ENCODE measurements at places on chromosomes 7 and 10.

DNA sequence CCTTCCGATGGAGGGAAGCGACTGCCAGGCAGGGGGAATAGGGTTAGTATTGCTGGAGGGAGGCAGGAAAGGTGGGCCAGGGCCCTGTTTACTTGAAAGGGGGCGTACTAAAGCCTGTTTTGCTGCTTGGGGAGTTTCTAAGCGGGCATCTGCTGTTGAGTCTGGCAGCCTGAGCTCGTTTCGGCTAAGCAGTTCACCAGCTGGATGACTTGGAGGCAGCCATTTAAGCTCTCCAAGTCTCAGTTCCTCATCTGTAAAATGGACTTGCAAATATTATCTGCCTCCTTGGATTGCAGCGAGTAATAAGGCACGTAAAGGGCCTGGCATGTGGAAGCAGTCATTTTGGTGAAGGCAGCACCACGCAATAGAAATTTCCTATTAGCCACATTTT is 44.0 kb downstream of the LDB3 start:
- H3K4me1 ChIP-seq, result peaks cover 17% of the 10 kb centered on the region
- no peaks in the 10 kb centered on the region for H3K36me3 ChIP-seq
- peak overlapping the region; percentile 67 for H3K4me3 ChIP-seq
- H3K27ac ChIP-seq, result peak overlapping the region; percentile 72
- no peak for DNase-seq
- H3K27me3 ChIP-seq, result no peaks in the 10 kb centered on the region

- H3K4me3 ChIP-seq, result no peak overlapping the region
- DNase-seq, result no peak
- no peaks in the 10 kb centered on the region for H3K4me1 ChIP-seq
- H3K36me3 ChIP-seq, result no peaks in the 10 kb centered on the region
These were observed 128.5 kb downstream of the INHBA start for GRCh38 chr7:41574377-41574776.

DNA sequence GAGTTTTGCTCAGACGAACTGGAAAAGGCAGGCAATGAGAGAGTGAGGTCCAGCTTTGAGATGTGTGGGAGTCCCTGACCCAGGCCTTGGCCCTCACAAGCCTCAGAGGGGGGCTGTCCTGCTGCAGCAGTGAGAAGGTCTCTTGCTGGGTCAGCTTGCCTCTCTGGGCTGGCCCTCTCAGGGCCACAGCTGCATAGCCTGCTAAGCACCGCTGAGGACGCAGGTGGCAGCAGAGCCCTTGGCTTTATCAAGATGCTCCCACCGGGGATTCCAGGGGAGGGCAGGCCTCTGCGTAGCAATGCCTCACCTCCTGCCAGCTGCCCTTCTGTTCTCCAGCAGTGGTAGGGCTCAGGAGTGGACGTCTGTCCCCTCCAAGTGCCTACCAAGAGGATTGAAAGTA is 128.7 kb downstream of the COBL start:
- no peaks in the 10 kb centered on the region for H3K36me3 ChIP-seq
- H3K4me1 ChIP-seq, result no peaks in the 10 kb centered on the region
- no peak for DNase-seq
- no peak overlapping the region for H3K27ac ChIP-seq

DNA sequence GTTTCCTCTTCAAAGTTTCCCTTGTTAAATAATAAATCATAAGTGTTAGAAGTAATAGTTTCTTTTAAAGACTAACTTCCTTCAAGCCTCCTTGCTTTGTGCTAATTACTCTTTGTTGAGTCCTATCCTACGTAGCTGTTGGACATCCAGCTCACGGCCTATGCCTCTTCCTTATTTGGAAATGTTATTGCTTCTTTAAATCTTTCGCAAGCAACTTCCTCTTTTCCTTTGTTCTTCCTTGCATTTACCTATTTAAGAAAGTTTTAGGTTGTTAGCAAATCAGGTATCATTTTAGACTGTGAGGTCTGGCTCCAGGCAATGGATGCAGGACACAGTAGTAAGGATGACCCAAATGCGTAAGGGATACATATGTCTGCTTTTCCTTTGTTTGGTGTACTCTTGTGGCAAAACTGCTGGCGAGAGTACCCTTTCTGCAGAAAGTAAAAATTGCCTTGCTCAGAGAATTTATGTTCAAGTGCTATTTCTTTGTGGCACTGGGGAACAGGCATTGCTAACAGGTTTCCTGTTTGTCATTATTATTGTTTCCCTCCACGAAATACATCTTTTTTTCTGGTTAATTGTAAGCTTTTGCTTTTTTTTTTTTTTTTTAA is 110.5 kb downstream of the DYNC2I1 start:
- H3K27ac ChIP-seq, result no peak overlapping the region
- H3K4me1 ChIP-seq, result no peaks in the 10 kb centered on the region
- H3K27me3 ChIP-seq, result no peaks in the 10 kb centered on the region

- no peak overlapping the region for H3K27ac ChIP-seq
- no peaks in the 10 kb centered on the region for H3K27me3 ChIP-seq
- H3K4me1 ChIP-seq, result peaks cover 43% of the 10 kb centered on the region
These were observed 68.4 kb upstream of the ADO start for GRCh38 chr10:62736168-62736546.

GRCh38 chr7:149415391-149416071 is 45.3 kb downstream of the ZNF777 start:
- H3K27ac ChIP-seq, result no peak overlapping the region
- no peak for DNase-seq
- H3K27me3 ChIP-seq, result peaks cover 16% of the 10 kb centered on the region
- H3K36me3 ChIP-seq, result no peaks in the 10 kb centered on the region
- no peaks in the 10 kb centered on the region for H3K4me1 ChIP-seq

DNA sequence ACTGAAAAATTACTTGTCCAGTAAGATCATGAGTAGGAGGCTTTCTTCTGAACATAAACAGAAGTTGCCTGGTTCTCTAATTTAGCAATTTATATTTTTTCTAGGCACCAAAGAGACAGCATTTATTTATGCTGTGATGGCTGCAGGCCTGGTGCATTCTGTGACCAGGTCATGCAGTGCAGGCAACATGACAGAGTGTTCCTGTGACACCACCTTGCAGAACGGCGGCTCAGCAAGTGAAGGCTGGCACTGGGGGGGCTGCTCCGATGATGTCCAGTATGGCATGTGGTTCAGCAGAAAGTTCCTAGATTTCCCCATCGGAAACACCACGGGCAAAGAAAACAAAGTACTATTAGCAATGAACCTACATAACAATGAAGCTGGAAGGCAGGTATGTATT is 2.8 kb downstream of the WNT16 start:
- no peaks in the 10 kb centered on the region for H3K36me3 ChIP-seq
- no peak overlapping the region for H3K27ac ChIP-seq
- H3K27me3 ChIP-seq, result peaks cover 31% of the 10 kb centered on the region
- no peak for DNase-seq
- peaks cover 20% of the 10 kb centered on the region for H3K4me1 ChIP-seq

- peaks cover 23% of the 10 kb centered on the region for H3K4me1 ChIP-seq
- no peak overlapping the region for H3K27ac ChIP-seq
- H3K4me3 ChIP-seq, result no peak overlapping the region
These were observed 12.8 kb downstream of the MDFIC start for GRCh38 chr7:114934713-114935112.

- no peaks in the 10 kb centered on the region for H3K27me3 ChIP-seq
- no peak for DNase-seq
- H3K4me3 ChIP-seq, result no peak overlapping the region
- no peak overlapping the region for H3K27ac ChIP-seq
- no peaks in the 10 kb centered on the region for H3K4me1 ChIP-seq
These were observed 94.3 kb downstream of the CCDC71L start for GRCh38 chr7:106566672-106567071.

- no peak for DNase-seq
- no peak overlapping the region for H3K27ac ChIP-seq
- no peak overlapping the region for H3K4me3 ChIP-seq
- no peaks in the 10 kb centered on the region for H3K4me1 ChIP-seq
These were observed 590.9 kb upstream of the ANKRD30A start for GRCh38 chr10:36534471-36535002.

DNA sequence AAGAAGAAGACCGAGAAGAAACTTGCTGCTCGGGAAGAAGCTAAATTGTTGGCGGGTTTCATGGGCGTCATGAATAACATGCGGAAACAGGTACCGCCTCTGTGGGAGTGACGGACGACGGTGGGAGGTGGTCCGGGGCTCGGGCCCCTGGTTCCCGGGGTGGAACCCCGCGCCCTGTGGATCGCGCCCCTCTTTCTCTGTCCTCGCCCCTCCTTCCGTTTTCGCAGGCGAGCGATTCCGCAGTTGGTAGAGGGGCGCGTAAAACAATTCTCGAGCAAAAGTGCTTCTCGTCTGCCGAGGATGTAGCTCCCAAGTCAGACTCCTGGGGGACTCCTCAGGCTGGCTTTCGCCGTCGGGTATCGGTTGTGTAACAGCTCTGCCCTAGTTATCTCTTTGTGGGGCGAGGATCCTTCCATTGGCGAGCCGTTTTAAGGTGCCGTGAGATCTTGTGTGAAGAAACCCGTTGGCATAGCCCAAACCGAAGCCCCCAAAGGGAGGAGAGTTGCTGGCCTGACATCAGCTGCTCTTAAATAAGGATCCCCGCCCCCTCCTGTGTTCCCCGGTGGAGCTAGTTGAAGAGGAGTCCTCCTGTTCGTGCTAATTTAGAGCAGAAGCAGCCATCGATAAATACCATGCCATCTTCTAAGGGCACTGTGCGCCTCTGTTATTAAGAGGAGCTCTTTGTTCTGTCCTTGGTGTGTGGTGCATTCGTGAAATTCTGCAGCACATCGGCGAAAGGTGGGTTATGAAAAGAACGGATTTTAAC is 655 bp downstream of the KLHL7 start:
- peak overlapping the region; percentile 98 for H3K4me3 ChIP-seq
- no peaks in the 10 kb centered on the region for H3K36me3 ChIP-seq
- no peaks in the 10 kb centered on the region for H3K27me3 ChIP-seq
- peak overlapping the region; percentile 94 for H3K27ac ChIP-seq
- DNase-seq, result peak; percentile 41

- H3K27me3 ChIP-seq, result no peaks in the 10 kb centered on the region
- no peaks in the 10 kb centered on the region for H3K36me3 ChIP-seq
These were observed 43.3 kb upstream of the CCDC71L start for GRCh38 chr7:106704000-106704840.

- no peak for DNase-seq
- H3K27ac ChIP-seq, result no peak overlapping the region
These were observed 83.6 kb downstream of the MPP7 start for GRCh38 chr10:28219251-28219650.

DNA sequence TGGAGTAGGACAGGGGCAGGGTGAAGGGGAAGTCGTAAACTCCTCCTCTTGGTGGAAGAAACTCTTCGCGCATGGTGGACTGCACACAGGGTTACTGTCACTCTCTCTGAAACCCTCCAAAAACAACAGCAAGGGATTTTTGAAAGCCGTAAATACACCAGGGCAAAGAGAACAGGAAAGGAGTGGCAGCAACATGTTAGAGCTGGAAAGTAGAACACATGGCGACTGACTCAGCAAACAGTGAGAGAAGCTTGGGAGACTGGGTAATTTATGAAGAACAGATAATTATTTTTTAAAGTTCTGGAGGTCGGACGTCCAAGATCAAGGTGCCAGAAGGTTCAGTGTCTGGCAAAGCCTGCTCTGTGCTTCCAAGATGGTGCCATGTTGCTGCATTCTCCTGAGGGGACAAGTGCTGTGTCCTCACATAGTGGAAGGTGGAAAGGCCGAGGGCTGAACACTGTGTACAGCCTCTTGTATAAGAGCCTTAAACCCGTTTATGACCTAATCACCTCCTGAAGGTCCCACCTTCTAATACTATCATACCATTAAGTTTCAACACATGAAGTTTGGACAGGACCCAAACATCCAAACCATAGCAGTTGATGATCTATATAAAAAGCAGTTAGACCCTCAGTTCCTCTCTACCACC is 22.5 kb upstream of the C10orf53 start:
- DNase-seq, result no peak
- peaks cover 4% of the 10 kb centered on the region for H3K27me3 ChIP-seq
- H3K27ac ChIP-seq, result no peak overlapping the region

DNA sequence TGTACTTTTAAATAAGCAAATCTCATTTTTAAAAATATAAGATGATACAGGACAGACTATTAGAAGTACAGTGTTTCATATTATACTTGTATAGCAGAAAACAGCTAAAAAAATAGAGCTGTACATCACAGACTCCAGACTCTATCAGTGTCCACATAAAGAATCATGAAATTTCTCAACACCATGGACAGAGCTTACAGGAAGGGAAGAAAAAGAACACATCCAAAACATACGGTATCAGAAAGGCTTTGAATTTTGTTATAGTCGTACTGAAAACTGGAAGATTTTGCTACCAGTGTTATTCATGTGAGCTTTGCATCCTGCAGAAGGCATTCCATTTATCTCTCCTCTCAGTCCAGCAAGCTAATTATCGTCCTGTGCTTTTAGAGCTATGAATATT is 183.2 kb upstream of the PTPRZ1 start:
- no peaks in the 10 kb centered on the region for H3K36me3 ChIP-seq
- no peak overlapping the region for H3K27ac ChIP-seq
- H3K27me3 ChIP-seq, result no peaks in the 10 kb centered on the region
- H3K4me1 ChIP-seq, result no peaks in the 10 kb centered on the region
- H3K4me3 ChIP-seq, result no peak overlapping the region

GRCh38 chr7:2420216-2420933 is 17.0 kb downstream of the CHST12 start:
- no peak for DNase-seq
- H3K36me3 ChIP-seq, result peaks cover 9% of the 10 kb centered on the region
- H3K27ac ChIP-seq, result no peak overlapping the region
- no peaks in the 10 kb centered on the region for H3K27me3 ChIP-seq
- H3K4me3 ChIP-seq, result no peak overlapping the region

GRCh38 chr7:82164813-82165212 is 278.8 kb downstream of the CACNA2D1 start:
- no peaks in the 10 kb centered on the region for H3K36me3 ChIP-seq
- no peaks in the 10 kb centered on the region for H3K4me1 ChIP-seq
- H3K27me3 ChIP-seq, result no peaks in the 10 kb centered on the region
- H3K4me3 ChIP-seq, result no peak overlapping the region
- no peak for DNase-seq
- no peak overlapping the region for H3K27ac ChIP-seq

DNA sequence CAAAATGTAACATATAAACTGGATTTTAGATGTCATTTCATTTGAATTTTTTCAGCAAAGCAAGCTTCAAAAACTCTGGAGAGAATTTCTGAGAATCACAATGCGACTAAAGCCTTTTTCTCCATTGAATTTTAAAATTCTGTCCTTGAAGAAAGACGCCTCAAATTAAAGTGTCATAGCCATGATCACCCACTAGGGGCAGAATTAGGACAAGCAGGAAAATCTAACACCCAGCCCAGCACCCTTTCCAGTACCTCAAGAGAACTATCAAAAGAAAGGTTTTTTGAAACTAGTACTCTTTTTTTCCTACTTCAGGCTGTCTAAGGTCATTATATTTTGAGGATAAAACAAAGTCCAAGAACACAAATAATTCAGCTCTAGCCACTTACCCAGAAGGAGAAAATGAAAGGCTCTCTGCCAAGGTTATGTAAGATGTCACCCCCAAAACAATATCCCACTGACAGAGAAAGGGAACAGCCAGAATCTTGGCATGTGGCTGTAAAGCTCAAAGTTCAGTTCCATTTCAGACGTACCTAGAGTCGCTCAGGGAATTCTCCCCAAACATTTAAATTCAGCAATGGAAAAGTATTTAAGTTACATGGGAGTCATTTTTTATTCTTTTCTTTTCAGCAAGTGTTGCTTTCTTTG is 299.4 kb downstream of the SNX13 start:
- H3K4me3 ChIP-seq, result no peak overlapping the region
- H3K27ac ChIP-seq, result no peak overlapping the region
- H3K4me1 ChIP-seq, result no peaks in the 10 kb centered on the region
- peak; percentile 45 for DNase-seq
- H3K27me3 ChIP-seq, result peaks cover 5% of the 10 kb centered on the region
- H3K36me3 ChIP-seq, result no peaks in the 10 kb centered on the region

GRCh38 chr7:16433568-16434122 is 12.3 kb upstream of the CRPPA start:
- no peak overlapping the region for H3K4me3 ChIP-seq
- no peak for DNase-seq
- H3K36me3 ChIP-seq, result no peaks in the 10 kb centered on the region

GRCh38 chr10:31704195-31704594 is 224.4 kb downstream of the ARHGAP12 start:
- no peaks in the 10 kb centered on the region for H3K36me3 ChIP-seq
- DNase-seq, result no peak
- no peak overlapping the region for H3K27ac ChIP-seq
- no peaks in the 10 kb centered on the region for H3K27me3 ChIP-seq
- H3K4me3 ChIP-seq, result no peak overlapping the region
